ENCODE measurements at places on chromosomes 16 and 17.

GRCh38 chr17:15912416-15912955 lies 32.4 kb upstream of the ADORA2B start:
- DNase-seq, result no peak

DNA sequence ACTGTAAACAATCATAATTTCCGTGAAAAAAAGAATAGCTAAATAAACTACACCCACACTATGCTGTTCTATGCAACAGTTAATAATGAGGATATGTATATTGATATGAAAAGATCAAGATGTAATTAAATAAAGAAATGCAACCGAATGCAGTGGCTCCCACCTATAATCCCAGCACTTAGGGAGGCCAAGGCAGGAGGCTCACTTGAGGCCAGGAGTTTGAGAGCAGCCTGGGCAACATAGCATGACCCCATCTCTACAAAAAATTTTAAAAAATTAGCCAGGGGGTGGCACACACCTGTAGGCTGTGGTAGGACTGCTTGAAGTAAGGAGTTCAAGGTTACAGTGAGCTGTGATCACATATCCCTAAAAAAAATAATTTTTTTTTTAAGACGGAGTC lies 14.9 kb downstream of the CENPV start:
- DNase-seq, result no peak

DNA sequence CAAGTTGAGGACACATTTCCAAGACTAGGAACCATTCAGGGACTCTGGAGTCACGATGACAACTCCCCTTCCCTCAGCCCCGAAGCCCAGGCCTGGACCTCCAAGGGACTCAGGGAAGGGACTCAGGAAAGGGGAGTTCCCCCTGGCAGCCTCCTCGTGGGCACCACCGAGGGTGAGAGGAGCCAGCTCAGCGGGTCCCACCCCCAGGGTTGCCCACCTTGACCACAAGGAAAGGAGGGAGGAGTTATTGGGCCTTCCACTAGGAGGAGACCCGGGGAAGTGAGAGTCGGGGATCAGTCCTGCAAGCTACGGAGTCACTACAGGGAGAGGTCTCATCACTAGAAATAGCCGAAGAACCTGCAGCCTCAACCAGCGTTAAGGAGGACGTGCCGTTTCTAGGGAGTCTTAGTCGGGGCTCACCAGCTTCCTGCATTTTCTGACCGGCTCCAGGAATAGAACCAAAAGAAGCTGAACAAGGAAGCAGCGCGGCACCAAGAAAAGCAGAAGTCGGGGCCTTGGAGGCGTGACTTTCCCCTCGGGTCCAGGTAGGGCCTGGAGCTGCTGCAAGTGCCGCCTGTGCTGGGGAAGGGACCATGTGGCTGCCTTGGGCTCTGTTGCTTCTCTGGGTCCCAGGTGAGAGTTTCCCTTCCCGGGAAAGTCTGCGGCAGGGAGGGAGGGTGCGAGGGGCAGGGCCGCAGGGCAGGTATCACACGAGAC lies at the start of gene CD300A:
CD300A (plus strand) TSS at position 524 of the 717 bp plus-strand sequence; CDS start at position 594, 70 bp downstream.
- DNase-seq, result no peak

GRCh38 chr16:49503256-49504022 lies 129.8 kb downstream of the C16orf78 start:
- DNase-seq, result no peak

DNA sequence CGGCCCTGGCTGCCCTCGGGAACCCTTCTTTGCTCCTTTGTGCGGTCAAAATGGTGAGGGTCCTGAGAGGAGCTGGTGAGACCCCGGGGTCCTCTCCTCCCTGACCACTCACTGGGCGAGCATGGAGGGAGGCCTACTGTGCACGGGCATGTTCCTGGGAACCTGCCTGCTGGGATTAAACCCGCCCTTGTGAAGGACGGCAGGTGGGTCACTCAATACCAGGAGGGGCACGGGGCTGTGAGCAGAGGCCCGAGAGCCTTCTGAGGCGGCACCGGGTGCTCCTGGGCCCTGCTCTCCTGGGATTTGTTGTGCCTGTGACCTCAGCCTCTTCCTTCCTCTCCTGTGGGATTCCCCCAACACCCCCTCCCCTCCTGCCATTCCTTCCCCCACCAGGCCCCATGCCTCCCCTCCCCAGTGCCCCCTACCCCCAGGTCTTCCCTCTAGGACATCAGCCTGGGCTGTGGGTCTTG lies 19.7 kb downstream of the METRNL start:
- no peak for DNase-seq

- DNase-seq, result no peak
Observed at GRCh38 chr17:80908776-80909175, 82.9 kb upstream of the CHMP6 start.

GRCh38 chr16:72042157-72042660 lies 12.1 kb upstream of the HP start:
- DNase-seq, result peak; percentile 44

DNA sequence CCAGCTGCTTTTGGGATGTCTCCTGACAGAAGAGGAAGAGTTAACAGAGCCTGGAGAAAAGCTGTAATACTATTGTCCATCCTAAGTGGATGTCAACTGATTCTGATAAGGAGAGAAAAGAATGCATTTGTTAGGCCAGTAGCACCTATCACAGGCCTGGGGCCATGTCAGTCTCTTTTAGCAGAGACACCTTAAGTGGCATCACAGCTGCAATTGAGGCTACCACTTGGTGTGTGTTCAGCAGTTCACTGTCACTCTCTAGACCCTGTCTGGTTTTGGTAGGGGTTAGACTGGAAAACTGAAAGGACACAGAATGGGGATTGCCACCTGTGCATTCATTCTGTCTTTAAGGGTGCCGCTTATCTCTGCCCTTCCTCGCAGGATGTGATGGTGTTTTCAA lies 42.0 kb downstream of the PSMD12 start:
- no peak for DNase-seq

DNA sequence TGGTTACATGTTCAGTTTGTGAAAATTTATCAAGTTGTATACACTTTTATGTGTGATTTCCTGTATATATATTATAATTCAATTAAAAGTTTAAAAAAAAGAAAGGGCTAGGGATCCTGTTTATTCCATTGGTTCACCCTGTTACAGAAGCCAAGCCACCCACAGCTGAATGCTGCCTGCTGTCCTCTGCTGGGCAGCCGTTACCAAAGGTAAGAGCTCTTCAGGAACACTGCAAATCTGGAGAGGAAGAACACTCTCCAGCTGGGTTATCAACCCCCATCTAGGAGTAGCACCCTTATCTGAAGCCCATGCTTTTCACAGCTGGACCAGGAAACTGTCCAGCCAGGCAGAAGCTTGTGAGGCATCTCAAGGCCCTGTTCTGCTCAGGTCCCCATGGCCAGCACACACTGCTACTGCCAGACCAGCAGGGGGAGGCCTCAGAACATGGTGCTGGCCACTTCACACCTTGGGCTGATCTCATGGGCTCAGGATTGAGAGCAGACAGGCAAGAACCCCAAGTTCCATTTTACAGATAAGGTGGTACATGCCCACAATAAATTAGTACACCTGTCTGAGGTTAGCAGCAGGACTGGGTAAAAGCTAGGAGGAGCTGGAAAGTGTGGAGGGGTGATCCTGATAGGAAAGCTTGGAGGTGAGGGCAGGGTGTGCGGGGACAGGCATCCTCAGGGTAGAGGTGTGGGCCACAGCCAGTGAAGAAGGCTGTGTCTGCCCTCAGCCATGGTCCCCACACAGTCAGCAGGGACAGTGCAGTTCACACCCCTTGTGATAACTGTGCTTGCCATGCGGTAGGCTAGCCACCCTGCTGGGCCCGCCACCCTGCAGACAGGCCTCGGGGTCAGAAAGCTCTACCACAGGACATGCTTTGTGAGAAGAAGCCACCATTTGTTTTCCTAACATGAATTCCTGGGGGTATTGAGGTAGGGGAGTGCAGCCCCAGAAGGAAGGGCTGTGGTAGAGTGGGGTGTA lies 54.3 kb upstream of the SREBF1 start:
- DNase-seq, result no peak

GRCh38 chr17:79126139-79126538 lies 51.5 kb downstream of the ENGASE start:
- no peak for DNase-seq

DNA sequence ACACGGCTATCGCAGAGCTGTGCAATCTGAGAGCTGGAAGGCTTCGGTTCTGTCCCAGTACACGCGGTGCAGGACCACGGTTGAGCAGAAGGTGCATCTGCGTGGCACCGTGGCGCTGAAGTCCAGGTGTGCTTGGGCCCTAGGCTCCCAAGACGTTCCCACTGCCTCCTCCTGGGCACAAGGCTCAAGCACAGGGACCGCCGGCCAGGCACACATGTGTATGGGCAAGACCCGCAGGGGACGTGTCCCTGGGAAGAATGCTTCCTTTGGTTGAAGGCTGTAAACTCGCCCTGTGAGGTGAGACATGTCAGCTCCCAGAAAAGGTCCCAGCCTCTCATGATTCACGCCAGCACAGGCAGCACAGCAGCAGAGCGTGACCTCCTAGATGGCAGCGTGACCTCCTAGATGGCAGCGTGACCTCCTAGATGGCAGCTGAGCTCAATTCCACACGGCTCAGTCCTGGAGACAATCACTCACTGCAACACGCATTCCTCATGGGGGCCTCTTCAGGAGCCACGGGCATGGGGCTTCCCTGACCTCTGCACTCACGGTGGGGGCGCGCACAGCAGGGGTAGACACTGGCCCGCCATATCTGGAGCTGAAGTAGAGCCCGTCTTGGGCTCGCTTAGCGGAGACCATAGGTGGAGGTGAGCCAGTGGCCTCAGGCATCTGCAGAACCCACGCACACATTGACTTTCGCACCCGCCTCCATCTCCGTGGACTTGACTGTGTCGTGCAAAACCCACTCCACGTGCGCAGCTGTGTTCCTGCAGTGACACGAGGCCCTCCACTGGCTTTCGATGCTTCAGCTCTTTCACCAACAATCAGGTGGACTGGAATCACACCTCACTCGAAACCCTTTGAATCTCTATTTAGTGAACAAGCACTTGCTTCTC lies 85.0 kb upstream of the CHMP6 start:
- DNase-seq, result no peak

DNA sequence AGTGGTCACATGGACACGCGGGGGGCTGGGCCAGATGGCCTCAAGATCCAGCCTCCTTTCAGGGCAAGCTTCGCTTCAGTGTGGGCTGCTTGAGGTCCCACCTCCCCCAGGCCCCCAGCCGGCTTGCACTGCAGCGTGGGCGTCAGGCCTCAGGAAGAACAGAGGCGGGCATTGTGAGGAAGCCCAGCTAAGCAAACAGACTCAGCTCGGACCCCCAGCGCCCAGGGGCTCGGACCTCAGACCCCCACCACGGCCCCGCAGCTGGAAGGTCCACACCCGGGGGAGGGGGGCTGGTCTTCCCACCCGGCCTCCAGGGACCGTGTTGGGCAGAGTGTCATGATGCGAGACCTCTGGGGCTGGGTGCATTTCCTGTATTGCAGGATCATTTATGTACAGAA lies 24.7 kb upstream of the ZNF469 start:
- DNase-seq, result no peak

GRCh38 chr16:31134625-31135534 lies 647 bp downstream of the PRSS8 start:
- no peak for DNase-seq

GRCh38 chr17:83090444-83091256 lies 11.2 kb downstream of the METRNL start:
- DNase-seq, result no peak

DNA sequence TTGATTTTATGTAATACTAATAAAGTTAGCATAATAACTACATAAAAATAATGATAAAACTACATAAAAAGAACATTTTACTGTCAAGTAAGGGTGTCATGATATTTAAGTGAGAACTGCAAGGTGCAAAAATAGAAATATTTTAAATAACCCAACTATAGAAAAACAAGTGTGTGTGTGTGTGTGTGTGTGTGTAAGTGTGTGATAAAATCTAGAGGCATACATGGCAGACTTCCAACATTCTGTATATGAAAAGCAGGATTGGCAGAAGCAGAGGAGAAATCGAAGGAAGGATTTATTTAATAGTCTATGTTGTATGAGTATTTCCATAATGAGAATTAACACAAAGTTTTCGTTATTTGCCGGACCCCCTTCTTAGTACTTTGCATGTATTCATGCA lies 334.1 kb downstream of the KCNJ2 start:
- DNase-seq, result no peak

DNA sequence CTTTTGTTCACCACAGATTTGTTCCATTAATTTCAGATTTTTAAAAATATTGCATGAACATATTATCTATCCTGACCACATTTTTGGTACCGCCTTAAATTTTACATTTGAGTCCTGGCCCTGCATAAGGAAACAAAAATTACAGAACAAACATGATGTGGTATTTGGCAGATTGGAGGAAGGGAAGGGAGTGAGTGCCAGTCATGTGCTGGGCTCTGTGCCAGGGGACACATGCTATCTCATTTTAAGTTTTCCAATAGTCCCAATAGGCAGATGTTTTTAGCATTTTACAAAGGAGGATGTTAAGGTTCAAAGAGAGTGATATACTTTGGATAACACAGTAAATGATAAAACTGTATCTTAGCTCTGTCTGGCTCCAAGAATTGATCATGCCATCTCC lies 185.1 kb downstream of the CDK5R1 start:
- no peak for DNase-seq

GRCh38 chr16:79980650-79981521 lies 380.3 kb upstream of the MAF start:
- no peak for DNase-seq

GRCh38 chr17:55440391-55440790 lies 18.8 kb upstream of the MMD start:
- peak; percentile 35 for DNase-seq

GRCh38 chr16:49283376-49284049 lies 1.9 kb upstream of the CBLN1 start:
- no peak for DNase-seq

- DNase-seq, result no peak
Observed at GRCh38 chr16:66562986-66563385, 3.3 kb upstream of the CMTM1 start.

DNA sequence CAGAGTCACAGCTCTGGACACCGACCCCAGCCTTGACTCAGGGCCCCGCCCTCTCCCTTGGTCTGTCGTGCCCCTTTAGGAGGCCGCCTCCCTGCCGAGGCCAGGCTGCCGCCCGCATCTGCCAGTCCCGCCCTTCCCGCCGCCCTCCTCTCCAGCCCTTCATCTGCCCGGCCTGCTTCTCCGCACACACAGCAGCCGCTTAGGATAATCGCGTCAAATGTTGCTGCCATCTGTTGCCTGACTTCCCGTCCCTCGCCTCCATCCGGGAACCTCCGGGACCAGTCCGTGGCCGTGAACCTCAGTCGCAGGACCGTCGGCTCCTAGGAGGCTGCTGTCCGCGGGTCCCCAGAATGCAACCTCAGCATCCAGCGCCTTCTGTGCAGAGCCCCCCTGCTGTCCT lies 11.9 kb downstream of the GSE1 start:
- DNase-seq, result peak; percentile 79
